ENCODE measurements at places on chromosomes 3 and 15.
A peak's percentile ranks its signal among the peaks of the same experiment; 100 is the strongest.

DNA sequence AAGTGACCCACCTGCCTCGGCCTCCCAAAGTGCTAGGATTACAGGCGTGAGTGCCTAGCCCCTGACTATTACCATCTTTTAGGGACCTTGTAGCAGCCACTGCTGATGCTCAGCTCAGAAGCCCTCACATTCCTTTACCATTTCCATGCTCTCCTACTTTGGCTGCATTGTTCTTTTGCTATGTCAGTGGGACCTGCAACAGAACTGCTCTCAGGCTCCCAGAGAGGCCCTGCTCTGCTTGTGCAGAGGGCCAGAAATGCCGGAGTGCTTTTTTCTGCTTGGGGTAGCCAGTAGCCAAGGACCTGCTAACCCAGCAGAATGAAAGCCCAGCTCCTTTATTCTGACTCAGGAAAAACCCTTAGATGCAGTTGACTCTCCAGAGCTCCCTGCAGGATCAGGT is 18.3 kb upstream of the PROK2 start:
- no peak for DNase-seq

GRCh38 chr3:1087066-1087560 is 5.7 kb upstream of the CNTN6 start:
- peak; percentile 26 for DNase-seq

DNA sequence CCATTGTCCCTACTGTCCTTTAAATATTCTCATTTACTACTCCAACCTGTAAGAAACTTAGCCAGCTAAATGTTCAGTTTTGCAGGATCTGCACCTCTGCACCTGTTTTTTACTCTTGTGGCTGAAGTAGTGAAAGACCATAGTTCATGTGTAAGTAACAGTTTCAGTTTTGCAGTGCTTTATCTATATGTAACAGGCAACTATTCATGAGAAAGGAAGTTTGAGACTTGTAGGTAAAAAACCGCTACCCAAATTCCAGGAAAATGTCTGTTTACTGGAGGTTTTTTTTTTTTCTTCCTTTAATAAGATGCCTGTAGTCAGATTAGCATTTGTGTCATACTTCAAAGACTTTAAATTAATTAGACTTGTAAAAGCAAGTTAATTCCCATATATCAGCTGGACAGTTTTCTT is 25.4 kb upstream of the MBNL1 start:
- no peak for DNase-seq

GRCh38 chr3:33456756-33457155 is 16.6 kb upstream of the UBP1 start:
- no peak for DNase-seq

DNA sequence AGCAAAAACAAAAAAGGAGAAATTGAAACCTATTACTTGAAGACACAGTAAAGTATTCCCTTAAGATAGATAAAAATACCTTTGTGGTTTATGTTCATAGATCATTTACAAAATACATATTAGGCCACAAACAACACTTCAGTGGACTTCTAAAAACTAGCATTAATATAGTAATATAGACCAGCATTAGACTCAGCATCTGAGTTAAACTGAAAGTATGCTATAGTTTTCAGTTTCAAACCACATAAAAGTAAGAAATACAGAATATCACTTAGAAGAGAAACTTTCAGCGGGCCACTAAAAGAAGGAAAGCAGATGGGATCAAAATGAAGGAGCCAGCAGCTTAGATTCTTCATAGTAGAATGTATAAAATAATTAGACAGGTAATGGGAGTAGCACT is 86.6 kb downstream of the MSL2 start:
- DNase-seq: no peak

GRCh38 chr15:63231206-63231605 is 41.8 kb downstream of the RAB8B start:
- DNase-seq: no peak

- DNase-seq: no peak
Observed at GRCh38 chr3:32453346-32453745, 49.3 kb downstream of the CMTM6 start.

GRCh38 chr3:7504886-7505775 is 644.2 kb downstream of the GRM7 start:
- DNase-seq: no peak

DNA sequence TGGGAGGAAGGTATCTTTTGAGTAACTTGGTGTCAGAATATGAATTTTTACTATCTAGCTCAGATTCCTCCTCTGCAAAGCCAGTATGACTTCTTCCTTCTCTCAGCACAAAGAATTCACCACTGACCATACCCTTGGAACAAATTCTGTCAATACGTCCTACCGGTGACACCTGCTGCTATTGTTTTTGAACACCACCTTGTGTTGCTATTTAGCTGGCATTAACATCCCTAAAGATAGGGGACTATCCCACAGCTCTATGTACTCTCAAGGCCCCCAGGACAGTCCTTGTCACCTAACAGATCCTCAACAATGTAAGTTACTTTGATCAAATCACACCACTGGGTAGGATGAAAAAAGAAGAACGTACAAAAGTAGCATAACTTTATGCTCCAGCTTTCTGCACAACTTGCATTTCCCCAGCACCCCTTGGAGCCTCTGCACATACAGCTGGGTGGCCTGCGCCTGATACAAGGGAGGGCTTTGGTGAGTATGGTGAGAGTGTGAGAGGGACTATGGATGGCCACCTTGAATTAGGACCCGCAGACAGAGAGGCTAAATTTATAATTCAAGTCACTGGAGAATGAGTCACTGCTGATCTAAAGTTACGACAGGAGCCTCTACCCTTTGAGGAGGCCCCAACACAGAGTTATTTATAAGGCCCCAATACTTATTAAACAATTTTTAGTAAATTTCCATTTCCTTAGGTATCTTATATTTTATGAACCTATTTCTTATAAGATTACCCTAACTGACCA is 2.3 kb upstream of the COLQ start:
- no peak for DNase-seq

DNA sequence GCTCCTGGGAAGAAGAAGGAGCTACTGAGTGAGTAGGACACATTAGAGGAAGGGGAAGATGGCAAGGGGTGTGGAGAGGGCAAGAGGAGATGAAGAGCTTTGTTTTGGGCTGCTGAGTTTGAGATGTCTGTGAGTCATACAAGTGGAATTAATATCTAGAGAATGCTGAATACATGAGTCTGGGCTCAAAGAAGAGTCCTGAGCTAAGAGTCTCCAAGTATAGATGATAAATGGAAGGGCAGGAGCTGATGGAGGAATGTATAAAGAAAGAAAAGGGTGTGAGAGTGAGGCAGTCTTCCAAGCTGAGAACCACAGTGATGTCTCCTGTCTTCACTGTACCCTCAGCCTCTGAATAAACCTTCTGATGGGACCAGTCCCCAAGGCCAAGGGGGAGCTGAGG is 205.5 kb upstream of the MRPL3 start:
- no peak for DNase-seq

DNA sequence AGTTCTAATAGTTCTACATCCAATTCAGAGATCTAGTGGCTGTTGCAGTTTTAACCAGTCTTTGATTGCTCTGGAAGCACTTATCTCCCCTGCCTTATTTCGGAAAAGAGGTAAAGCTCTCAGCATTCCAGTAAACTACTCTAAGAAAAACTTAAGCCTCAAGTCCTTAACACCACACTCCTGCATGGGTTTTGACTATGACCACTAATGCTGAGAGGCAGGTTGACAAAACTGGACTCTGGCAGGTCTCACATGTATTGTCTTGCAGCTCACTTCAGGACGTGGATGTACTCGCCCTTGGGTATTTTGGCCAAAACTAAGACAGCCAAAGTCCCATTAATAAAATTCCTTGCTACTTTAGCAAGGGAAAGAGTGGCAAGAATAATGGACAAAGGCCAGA is 405.9 kb upstream of the GRM7 start:
- no peak for DNase-seq

DNA sequence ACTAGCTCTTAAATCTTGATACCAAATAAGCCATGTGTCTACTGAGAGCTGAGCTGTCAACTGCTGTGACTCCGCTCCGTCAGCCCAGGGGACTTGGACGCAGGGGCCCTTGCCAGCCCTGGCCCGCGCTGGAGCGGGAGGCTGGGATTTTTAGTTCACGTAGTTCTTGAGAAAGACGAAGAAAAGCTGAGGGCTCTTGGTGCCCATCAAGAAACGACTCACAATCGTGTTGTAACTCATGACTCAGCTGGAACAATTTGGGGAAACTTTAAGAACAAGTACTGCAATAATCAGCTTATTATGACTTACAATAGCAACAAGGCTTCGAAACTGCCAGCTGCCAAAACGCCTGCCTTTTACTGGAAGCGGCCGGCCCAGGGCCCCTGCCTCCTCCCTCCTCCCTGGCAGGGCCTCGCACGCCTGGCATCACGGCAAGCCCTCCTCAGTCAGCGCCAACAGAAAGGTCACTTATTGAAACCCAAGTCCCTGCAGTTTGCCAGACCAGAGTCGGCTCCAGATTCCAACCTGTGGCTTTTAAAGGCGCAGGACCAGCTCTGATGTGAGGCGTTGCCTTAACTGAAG is 60.3 kb downstream of the RGMA start:
- DNase-seq: no peak

GRCh38 chr3:37836589-37836988 is 25.1 kb upstream of the CTDSPL start:
- DNase-seq: no peak

GRCh38 chr15:60580650-60581376 is 101.9 kb upstream of the ICE2 start:
- DNase-seq: no peak

- DNase-seq: no peak
Observed at GRCh38 chr3:174417573-174417972, 441.6 kb upstream of the NAALADL2 start.

DNA sequence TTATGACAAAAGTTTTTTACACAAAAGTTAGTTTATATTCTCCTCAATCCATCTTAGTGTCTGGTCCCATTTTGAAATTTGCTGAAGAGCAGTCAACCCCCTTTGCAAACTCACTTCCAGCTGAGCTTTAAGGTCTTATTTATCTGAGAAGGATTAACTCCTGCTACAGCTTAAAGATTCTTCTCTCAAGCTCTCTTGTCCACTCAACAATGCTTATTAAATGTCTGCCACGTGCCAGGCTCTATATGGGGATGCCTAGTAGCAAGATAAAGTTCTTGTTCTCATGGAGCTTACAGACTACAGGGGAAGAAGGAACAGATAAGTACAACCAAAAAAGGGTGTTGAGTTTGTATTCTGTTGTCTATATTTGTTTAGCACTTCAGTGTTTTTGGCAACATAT is 18.7 kb downstream of the TMPRSS7 start:
- no peak for DNase-seq

DNA sequence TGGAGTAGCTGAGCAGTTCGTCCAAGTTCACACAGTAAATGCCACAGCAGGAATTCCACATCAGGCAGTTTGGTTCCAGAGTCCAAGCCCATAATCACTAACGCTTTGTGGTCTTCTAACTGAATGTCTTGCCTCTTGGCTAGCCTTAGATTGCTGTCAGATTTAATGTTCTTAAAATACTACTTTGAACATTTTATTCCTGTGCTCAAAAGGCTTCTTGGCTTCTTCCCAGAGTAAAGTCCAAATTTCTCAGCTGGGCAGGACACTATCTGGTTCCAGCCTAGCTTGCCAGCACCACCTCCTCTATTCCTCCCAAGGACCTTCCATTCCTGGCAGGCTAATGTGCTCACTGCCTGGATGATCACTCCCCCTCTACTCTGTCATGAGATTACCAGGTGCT is 256.9 kb downstream of the SQOR start:
- DNase-seq: no peak

DNA sequence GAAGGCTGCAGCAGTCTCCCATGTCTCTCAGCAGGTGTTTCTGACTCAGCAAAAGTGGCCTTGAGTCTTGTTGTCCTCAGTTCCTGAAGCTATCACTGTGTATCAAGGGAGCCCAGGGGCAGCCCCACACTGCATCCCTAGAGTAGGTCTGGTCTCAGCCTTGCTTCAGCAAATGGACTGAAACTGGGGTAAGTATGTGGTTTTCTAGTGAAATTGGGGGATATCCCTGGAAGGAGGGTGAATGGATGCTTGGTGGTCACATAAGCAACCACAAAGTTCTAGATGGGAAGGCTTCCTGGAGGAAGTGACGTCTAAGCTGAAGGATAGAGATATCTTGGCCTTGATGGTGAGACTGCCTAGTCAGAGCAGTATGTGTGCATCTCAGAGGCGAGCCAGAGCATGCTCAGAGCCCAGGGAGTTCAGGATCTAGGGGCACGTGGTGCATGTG is 38.4 kb downstream of the TMEM158 start:
- DNase-seq: no peak

DNA sequence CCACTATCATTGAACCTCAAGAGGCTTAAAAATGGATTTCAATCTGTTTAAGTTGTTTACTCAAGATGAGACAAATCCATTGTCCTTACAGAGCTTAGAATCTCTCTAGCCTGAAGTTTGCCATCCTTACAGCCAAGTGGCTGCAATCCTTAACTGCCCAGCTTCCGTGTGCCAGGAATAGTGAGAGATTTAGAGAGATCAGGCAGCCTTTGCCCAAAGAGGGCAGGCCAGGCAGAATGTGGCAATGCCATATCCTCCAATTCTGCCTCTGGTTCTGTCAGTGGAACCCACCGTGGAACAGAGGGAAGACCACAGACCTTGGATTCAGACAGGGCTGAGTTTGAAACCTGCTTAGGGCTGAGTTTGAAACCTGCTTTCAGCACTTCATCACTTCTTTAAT is 374.3 kb downstream of the VPS13C start:
- DNase-seq: no peak

DNA sequence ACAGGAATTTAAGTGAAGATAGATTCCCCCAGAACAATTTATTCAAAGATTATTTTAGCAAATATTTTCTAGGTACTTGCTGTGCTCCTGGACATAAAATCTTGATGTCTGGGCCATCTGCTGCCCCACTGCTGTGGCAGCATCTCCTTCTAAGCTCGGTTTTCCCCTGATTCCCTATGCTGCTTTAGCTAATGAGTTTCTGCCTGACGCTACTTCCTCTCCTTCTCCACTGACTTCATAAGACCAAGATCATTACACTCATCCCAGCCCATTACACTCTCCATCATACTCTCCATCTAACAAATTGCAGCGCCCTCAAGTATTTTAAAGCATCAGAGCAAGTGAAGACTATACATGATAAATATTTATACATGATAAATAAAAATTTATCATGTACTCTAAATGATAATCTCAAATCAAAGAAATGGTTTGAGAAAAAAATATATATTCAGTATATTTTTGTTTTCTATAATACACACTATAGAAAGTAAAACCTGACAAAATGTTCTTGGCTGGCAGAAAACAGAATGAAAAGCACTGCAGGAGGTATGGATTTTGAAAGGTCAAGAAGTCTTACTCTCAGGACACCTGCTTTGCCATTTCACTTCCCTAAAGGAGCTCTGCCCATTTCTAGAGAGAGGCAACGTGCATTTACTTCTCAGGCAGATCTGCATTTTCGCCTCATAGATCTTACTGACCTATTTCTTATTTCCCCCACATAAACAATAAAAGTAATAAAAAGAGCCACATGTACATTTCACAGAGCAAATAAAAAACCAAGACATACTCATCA is 232.0 kb downstream of the KCNMB2 start:
- DNase-seq: no peak

- peak; percentile 53 for DNase-seq
Observed at GRCh38 chr15:75508840-75509532, 57.5 kb upstream of the SIN3A start.

DNA sequence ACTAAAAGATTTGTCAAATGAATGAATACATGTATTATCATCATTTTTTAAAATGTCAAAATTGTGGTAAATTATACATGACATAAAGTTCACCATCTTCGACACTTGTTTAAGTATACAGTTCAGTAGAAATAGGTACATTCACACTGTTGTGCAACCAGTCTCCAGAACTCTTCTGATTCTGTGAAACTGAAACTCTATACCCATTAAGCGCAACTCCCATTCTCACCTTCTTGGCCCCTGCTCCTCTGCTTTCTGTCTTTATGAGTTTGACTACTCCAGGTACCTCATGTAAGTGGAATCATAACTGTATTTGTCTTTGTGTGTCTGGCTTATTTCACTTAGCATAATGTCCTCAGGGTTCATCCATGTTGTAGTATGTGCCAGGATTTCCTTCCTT is 50.1 kb upstream of the KBTBD8 start:
- DNase-seq: no peak

Measured in NCI-H1417 (cell line).